ENCODE measurements at places on chromosomes 2 and 18.

- DNase-seq = no peak
Observed at GRCh38 chr18:9726175-9726574, 18.1 kb downstream of the RAB31 start.

GRCh38 chr2:68562934-68563333 is 80.4 kb upstream of the PROKR1 start:
- no peak for DNase-seq

DNA sequence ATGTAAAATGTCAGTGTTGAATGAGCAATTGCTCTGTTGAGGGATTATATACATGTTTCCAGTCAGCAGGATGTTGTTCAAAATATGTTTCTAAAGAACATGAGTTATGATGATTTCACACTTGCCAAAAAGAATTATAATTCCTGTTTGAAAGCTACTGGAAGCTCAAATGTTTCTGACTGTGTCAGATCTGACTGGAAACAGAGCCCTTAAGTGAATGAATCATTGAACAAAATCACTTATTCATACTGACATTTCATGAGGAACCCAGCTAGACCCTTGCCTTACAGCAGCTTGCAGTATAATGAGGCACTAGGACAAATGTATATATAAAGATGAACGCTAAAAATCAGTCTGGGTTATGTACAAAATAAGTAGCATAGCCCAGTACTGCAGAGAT is 35.4 kb upstream of the ITGAV start:
- no peak for DNase-seq

DNA sequence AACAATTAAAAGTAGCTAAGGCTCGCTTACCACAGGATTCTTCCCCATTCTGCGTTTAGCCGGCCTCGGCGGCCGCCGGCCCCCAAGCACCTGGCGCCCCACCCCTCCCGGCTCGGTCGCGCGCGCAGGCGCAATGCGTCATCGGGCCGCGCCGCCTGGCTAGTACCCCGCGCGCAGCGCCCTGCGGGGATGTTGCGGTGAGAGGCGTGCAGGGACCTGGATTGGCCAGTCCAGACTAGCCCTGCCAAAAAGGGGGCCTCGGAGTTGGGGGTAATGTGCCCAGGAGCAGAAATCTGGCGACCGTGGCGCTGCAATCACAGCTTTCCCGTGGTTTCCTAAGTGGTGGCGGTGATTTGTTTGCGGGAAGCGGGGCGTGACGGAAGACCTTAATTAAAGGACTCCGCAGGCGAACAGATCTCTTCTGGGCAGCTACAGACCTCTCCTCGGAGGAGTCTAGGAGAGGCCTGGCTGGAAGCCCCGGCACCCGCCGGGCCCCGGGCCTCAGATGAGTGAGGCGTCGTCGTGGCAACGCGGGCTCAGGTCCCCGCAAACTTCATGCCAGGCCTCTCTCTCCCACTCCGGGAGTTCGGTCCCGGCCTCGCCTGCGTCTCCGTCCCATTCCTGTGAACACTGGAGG is 606 bp downstream of the TMEM237 start:
- no peak for DNase-seq

DNA sequence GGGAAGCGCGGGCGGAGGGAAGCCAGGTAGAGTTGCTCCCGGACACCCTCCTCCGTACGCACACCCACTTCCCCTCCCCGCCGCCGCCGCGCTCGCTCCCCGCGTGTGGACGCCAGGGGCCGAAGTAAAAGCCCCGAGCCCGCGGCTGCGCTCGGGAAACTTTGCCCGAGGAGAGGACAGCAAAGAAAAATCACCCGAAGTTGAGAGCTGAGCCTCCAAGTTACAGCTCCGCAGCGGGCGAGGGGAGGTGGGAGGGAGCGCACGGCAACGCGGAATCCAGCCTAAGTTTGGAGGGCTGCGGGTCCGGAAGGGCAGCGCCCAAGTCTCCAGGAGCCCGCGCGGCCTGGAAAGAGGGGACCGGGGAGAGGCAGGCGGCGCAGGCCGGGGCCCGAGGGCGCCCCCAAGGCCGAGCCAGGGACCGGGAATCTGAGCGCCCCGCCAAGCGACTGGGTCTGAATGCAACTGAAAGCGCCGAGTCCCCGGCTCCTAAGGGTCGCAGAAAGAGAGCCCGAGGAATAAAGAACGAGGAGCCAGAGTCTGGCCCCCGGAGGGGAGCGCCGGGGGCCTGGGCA is 706 bp upstream of the BCL11A start:
- no peak for DNase-seq

Data from SK-N-MC (cell line).